GM18507 (cell line): ENCODE measurements at places on chromosomes 3 and 15.
A peak's percentile ranks its signal among the peaks of the same experiment; 100 is the strongest.

DNA sequence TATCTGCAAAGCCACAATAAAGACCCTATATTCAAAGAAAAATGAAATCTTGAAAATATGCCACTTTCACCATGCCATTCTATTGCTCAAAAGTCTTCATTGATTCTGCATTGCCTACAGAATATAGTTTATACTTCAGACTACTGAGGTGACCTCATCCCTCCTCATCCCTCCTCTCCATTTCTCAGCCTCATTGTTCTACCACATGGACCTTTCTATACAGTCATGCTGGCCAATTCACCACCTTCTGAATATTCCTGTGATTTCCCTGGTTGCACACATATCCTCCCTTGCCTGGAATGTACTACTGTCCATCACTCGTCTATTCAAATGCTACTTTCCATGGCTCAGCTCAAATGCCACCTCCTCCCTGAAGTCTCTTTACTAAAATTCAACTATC is 3.5 kb upstream of the COL8A1 start:
- no peak for DNase-seq

DNA sequence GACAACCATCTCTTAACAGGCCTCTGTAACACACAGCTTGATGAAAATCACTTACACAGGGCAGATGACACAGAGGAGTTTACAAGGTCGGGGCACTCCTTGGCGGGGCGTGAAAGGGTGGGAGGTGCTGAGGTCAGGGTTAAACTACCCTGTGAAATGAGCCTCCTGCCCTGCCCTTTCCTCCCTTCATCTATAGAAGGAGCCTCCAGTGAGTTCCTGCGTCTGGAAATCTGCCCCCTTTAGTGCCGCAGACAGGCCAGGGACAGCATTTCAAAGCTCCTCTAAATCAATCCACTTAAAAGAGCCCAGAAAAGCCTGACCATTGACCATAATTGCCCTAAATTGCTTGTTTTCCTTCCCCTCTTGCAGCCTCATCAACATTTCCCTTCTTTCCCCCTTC is 1.9 kb downstream of the ROBO1 start:
- DNase-seq = no peak

- no peak for DNase-seq
These were observed 49.9 kb downstream of the P3H2 start for GRCh38 chr3:190070622-190071347.

DNA sequence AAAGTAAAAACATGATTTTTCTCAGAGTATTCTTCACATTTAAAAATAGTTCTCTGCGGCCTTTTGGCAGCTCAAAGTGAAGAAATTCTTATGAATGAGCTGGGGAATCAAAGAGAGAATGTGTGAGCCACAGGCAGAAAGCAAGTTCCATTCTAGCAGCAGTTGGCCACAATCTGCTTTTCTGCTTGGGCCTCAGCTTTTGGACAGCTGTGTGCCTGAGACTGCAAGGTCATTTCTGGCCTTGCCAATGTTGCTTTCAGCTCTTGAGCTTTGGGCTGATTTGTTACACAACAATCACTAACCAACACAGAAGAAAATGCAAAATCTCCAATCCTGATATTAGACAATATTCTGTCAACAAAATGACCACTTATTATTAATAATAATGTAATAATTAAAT is 14.4 kb upstream of the TM4SF4 start:
- no peak for DNase-seq

DNA sequence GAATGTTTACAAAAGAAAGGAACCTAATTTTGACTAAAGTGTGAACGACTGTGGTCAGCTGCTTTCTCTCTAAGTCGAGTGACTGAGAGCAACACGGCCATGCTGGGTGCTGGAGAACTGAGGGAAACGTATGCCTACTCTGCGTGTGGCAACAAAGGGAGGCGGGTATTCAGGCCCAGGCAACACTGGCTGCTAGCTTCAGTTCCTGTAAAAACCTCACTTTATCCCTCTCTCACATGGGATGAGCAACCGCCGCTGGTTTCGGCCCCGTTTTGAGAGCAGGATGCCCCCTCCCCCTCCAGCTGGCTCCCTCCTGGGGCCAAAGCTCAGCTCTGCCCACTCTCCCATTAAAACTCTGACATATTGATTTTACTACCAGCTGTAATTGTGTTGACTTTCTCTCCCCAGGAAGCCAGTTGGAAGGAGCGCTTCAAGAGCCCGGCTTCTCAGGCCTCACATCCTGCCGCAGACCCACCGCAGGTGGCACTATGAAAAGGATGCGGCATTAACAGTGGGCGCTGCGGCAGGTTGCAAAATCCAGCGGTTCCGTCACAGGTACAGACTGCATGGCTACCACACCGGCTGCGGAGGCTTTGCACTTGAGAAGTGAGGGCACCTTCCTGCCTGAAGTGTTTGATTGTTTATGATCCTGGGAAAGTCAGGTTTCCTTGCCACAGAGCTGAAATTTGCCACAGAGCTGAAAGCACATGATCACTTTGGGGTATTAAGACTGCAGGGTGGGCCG is 12.7 kb downstream of the PLXND1 start:
- no peak for DNase-seq

DNA sequence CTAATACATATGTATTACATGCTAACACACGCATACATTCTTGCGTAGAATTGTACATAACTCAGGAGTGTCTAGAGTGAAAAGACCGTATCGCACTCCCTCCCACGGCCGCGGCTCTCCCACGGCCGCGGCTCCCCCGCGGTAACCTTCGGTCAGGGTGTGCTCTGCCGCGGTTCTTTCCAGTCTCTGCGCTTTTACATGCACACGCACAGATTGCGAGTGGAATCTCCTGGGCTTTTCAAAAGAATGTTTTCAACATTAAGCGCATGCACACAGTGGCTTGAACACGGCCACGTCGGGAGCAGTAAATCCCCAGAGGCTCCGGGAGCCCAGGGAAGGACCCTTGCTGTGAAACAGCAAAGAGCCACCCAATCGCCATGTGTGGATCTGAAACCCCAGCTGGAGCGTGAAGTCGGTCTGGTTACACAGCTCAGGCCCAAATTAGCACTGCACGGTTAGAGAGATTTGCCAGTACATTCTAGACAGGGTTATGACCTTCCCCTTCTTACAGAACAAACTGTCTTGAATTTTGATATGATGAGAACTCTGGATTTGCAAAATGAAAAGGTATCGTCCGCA is 805 bp upstream of the RGMA start:
- DNase-seq = no peak

DNA sequence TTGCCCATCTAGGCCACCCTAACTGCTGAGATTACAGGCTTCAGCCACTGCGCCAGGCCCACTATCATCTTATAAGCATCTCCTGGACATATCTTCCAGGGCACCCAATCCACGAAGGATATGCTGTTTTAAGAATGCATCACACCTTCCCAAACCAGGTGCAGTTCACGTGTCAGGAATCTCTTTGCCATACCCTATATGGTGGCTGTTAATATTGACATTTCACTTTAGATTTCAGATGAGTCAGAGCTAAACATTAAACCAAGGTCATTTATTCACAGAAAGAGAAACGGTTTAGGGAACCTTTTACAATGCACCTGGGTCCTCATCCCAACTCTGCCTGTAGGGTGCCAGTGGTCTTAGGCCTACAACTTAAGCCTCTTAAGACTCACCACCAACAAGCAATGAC is 85.7 kb downstream of the TBL1XR1 start:
- DNase-seq = no peak

DNA sequence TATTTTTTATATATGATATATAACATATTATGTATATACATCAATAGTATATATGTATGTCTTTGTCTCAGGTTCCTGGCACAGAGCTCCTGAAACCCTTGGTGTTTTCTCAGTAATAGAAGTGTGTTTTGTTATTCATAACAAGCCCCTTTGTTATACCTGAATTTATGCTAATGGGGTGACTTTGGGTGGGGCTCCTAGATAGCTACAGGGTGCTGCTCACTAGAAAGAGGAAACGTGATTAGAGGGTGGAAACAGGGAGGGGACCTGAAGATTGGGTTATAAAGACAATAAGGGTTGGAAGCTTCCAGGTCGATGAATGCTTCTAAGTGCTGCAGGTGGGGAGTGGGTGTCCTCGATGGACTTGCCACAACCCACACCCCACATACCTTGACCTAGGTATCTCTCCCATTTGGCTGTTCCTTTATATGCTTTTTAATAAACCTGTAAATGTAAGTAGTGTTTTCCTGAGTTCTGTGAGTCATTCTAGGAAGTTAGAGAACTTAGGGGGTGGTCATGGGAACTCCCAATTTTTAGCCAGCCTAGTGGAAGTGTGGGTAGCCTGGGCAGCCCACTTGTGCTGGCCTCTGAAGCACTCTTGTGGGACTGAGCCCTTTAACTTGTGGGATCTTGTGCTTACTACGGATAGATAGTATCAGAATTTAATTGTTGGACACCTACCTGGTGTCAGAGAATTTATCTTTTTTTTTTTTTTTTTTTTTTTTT is 36.9 kb upstream of the C15orf39 start:
- no peak for DNase-seq

DNA sequence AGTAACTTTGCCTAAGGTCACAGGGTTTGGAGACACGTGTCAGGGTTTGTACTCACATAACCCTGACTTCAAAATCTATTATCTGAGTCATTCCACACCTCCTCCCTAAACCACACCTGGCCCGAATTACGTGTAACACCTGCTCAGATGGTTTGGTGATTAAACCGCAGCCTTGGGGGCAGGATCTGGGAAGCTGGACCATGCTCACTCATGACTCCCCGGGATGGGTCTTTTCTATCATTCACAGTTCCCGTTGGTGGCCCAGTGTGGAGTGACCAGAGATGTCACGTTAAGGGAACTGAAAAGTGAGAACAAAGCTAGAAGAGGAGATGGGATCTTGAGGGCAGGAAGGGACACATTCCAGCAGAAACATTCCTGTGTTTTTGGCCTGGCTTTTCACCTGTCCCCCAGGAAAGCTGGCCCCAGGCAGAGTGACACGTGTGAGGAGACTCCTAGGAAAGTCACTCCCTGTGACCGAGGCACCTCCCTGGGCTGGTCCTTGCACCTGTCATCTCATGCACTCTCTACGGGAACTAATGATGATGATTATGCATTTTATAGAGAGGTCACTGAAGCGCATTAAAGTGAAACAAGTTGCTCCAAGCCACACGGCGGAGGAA is 75.4 kb upstream of the POMGNT2 start:
- DNase-seq = peak; percentile 47

DNA sequence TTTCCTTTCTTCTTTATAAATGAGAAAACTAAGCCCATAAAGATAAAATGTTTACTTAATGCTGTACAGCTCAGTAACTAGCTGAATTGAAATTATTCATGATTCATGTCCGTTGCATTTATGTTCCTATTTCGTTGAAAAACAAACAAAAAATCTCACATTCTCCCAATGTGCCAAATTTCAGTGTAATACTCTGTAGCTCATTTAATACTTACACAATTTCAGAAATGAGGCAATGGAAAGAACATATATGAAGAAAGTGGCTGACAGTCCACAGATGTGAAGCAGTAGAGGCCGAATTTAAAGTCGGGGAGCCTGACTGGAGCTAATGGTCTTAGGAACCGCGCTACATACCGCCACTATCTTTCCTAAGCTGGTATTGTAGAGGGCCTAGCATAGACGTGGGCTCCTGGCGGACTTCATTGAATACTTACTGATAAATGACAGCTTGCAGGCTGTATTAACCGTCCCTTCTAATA is 651 bp downstream of the PLSCR2 start:
- no peak for DNase-seq

DNA sequence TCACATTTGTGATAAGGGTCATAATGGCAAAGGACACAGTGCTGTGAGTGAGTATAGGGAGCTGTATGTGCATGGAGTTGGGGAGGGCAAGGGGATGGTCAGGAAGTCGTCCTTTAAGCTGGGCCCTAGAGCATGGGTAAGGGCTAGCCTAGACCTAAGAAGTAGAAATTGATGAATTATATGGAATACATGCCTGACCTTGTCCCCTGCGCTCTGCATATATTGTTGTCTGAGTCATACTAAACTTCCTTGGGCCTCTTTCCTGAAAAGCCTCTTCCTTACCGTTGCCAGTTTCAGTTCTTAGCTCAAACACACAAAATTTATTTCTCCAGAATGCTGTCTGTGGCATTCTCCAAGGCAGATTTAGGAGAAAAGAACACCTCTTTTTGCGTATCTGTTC is 4.6 kb downstream of the SNRK start:
- DNase-seq = no peak

DNA sequence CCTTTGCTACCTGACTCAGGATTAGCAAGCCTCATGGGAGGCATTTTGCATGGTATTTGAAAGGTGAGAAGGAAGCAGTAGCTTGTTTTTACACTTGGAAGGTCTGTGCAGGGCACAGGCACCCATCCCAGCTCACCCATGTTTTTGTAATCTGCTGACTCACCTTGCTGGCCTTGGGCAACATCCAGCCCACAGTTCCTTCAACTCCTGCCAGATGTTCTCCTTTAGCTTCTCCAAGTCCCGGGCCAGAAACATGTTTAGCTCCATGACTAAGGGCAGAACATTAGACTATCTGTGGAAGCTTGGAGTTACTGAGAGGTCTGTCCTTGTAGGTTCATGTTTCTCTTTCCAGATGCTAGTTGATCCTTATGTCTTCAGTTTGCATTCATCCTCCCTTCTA is 12.4 kb upstream of the ZNF770 start:
- DNase-seq = no peak

- no peak for DNase-seq
These were observed 92.2 kb downstream of the MYLK start for GRCh38 chr3:123791898-123792297.

- DNase-seq = no peak
These were observed 12.2 kb upstream of the C3orf52 start for GRCh38 chr3:112074006-112074405.

DNA sequence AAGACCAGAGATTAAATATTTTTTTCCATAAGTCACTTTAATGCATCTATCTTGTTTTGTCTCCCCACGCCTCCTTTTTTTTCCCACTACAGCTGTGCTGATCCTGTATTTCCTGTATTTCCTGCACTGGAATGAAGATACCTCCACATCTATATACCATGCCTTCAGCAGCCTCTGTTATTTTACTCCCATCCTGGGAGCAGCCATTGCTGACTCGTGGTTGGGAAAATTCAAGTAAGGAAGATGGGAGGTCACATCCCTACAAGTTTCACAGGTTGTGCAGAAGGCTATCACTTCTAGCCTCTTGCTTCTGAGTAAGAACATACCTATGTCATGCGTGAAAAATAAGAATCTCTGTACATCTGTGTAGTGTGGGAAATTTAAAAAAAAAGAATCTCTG is 3.1 kb downstream of the SLC15A2 start:
- DNase-seq = no peak

- DNase-seq = no peak
These were observed 402.9 kb downstream of the TBL1XR1 start for GRCh38 chr3:176794406-176794805.

DNA sequence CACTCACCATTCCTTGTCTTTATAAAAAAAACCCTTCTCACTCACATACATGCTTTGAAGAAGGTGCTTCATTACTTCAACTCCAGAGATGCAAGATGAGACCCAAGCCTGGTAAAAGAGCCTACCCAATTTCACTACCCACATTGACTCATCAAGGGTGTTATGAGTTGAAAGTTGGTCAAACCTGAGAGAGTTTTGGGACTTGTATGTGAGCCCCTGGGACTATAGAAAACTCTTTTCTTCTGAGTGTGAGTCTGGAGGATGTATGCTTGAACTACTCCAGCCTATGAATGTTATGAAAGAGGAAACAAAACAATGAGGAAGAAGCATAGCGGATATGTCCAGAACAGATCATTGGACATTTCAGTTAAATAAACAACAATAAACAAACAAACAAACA is 106.5 kb upstream of the SATB1 start:
- peak; percentile 0 for DNase-seq

GRCh38 chr3:106758459-106758858 is 618.8 kb upstream of the CCDC54 start:
- DNase-seq = no peak

GRCh38 chr15:85710340-85710842 is 84.3 kb downstream of the KLHL25 start:
- no peak for DNase-seq
